ENCODE measurements at places on chromosomes 5 and 9. TPM values are rescaled to one million over a fixed set of nuclear protein-coding genes. Genes with fewer than 3 reads are reported as not detected.

DNA sequence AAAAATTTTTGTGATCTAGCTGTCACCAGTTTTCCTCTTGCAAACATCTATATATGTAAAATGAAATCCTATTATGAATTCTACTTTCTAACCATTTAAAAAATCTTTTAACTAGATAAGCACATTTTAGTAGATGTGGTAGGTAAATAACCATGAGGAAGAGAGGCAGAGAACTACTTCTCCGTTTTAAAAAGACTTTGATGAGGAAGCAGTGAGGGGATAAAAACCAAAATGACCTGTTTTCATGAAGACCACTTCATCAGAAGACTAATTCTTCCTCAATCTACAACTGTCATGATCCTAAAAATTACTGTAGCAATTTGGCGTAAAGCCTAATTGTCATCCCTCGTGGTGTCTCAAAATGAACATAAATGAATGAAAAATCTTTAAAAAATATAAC is 15.7 kb upstream of the ERBIN start:
- no peaks in the 10 kb centered on the region for H3K4me1 ChIP-seq
- H3K27ac ChIP-seq, result no peak overlapping the region
- no peak overlapping the region for H3K4me3 ChIP-seq
- no peak for DNase-seq
- no peaks in the 10 kb centered on the region for H3K27me3 ChIP-seq

DNA sequence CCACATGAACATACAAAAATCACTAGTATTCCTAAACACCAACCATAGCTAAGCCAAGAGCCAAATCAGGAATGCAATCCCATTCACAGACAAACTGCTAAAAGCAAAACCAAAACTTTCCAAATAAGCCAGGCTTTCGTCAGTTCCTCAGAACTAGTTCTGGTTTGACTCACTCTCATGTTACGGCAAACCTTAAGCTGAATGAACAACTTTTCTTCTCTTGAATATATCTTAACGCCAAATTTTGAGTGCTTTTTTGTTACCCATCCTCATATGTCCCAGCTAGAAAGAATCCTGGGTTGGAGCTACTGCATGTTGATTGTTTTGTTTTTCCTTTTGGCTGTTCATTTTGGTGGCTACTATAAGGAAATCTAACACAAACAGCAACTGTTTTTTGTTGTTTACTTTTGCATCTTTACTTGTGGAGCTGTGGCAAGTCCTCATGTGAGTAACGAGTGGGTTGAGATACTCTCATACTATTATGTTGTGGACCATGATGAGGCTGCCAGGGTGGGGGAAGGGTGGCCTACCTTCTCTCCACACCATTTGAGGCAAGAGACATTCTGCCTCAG is at the start of gene PDCD1LG2:
Gene PDCD1LG2 (plus strand): TSS at position 172 of the 572 bp plus-strand sequence. CDS start 12,016 bp downstream, outside the sequence.
- no peaks in the 10 kb centered on the region for H3K27me3 ChIP-seq
- no peak for DNase-seq
- H3K4me1 ChIP-seq, result peaks cover 52% of the 10 kb centered on the region

DNA sequence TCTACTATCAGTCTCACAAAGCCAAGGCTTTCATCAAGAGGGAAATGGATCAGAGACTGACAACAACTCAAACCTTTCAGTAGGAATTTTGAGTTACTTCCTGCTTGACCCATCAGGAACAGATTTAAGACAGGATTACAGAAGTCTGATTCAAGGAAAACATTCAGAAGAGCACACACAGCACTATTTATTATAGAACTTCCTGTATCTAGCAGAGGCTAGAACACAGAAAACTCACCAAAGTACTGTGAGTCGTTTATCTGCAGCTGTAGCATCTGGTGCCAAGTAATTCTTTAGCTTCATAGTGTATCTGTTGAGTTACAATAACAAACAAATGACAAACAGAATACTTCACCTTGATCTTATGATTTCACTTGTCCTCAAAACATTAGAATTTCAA is 13.8 kb downstream of the LEAP2 start:
- no peak overlapping the region for H3K27ac ChIP-seq
- H3K36me3 ChIP-seq, result peaks cover 69% of the 10 kb centered on the region
- no peak overlapping the region for H3K4me3 ChIP-seq
- DNase-seq, result no peak

The C5orf58 gene
- polyA plus RNA-seq, result not detected

GRCh38 chr9:112725961-112726360 is 8.0 kb upstream of the INIP start:
- H3K27me3 ChIP-seq, result no peaks in the 10 kb centered on the region
- H3K4me3 ChIP-seq, result no peak overlapping the region
- no peak overlapping the region for H3K27ac ChIP-seq
- no peaks in the 10 kb centered on the region for H3K4me1 ChIP-seq
- H3K36me3 ChIP-seq, result no peaks in the 10 kb centered on the region

DNA sequence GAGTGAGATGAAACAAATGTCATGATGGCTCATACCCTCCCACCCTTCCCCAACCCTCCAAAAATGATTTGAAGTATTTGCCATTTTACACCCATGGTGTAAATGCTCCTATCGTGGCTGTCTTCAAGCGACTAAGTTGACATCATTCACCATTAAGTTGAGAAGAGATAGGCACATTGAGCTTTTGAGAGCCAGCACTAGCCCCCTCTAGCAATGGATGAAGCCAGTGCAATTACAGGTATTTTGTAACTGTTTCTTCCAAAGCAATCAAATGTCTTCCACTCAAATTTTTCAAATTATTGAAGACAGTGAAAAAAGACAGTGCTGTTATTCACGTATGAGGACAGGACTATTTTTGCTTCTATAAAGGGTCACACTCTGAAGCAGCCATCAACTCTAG is 371.5 kb upstream of the KLF4 start:
- DNase-seq, result no peak

Data from heart left ventricle (tissue), 16 donors.